NCI-H1048 (cell line): ENCODE measurements at places on chromosomes 7 and 10.
A peak's percentile ranks its signal among the peaks of the same experiment; 100 is the strongest.

GRCh38 chr10:78892338-78893176 lies 176.2 kb upstream of the ZMIZ1 start:
- no peak for DNase-seq

- no peak for DNase-seq
Observed at GRCh38 chr10:35626971-35627507, 15.1 kb downstream of the FZD8 start.

GRCh38 chr10:125048094-125048864 lies 106.4 kb downstream of the ZRANB1 start:
- DNase-seq = no peak

DNA sequence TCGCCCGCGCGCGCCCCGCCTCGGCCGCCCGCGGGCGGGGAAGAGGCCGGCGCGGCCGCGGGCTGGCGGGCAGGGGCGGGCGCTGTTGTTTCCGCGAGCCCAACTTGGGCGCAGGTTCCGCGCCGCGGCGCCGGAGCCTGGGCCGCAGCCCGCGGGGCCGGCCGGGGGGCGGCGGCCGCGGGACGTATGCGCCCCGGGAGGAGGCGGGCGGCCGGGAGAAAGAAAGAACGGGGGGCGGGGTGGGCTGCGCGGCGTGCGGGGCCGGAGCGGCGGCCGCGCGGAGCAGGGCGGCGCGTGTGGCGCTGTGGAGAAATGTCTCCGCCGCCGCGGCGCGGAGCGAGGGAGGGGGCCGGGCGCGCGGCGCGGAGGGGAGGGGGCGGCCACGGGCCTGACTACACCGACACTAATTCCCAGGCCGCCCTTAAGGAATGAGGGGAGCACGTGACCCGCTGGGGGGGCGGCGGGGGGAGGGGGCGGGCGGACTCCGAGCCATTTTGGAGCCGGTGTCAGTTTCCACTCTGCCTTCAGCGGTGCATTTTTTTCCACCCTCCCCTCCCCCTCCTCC lies at the start of gene BMI1:
TSS of gene BMI1 (plus strand) at position 509 of the 565 bp plus-strand sequence. CDS start 5,351 bp downstream, outside the sequence.
- DNase-seq = peak; percentile 32

DNA sequence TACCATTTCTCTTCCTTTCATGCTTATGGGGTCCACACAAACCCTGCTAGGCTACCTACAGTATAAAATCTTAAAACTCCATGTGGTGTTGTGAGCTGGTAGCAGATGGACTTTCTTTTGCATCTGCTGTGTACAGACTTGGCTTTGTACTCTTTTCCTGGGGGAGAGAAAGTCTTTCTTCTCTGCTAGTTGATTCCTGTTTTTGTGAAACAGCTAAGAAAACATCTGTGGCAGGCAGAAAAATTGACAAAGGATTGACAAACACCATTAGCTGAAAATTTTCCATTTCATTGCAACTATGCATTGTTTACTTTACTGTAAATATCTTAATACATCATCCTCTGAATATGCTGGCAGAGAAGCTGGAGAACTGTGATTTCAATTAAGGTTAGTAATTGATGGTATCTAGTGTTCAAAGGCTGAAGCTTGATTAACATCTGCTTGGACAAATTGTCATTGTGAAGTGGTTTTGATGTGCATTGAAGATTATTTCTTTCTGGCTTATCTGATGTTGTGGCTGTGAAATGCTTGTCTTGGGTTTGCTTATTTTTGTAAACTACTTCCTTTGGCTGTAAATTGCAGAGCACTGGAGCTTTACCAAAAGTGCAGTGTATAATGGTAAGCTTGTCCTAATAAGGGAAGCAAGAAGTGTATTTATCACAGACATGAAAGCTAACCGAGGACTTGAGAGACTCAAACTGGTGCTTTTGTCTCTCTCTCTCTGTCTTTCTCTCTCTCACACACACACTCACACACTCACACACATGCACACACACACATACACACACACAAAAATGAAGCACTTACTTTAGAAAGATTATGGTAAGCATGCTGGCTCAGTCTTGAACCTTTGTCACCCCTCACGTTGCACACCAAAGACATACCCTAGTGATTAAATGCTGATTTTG lies at the start of gene FOXP2:
TSS of gene FOXP2 (plus strand) at position 660 of the 908 bp plus-strand sequence. CDS start 11,697 bp downstream, outside the sequence.
- no peak for DNase-seq

DNA sequence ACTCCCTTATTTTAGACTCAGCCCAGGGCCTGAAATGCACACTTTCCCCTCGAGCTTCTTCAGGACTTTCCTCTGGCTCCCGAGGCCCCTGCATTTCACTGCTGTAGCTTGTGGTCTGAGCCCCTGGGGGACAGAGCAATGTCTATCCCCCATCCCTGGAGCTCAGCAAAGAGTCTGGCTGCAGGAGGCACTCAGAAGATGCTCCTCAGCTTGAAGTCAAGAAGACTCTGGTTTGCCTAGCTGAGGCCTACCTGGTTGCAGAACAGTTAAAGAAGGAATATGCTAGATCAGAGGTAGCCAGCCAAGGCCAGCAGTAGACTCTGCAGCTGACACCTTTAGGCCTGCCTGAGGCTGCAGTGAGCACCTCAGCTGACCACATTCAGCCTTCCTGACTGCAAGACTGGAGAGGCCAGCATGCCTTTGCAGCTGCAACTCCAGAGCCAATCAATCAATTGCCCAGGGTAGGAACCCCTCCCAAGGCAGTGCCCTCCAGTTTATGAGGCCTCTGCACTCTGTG lies 36.9 kb upstream of the IKZF1 start:
- no peak for DNase-seq

- DNase-seq = no peak
Observed at GRCh38 chr10:126181626-126182025, 206.7 kb downstream of the ADAM12 start.

DNA sequence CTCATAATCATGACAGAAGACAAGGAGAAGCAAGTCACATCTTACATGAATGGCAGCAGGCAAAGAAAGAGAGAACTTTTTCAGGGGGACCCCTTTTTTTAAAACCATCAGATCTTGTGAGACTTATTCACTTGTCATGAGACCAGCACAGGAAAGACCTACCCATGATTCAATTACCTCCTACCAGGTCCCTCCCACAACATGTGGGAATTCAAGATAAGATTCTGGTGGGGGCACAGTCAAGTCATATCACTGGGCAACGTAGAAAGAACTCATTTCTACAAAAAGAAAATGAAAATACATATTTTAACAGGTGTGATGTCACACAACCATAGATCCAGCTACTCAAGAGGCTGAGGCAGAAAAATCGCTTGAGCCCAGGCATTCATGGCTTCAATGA lies 304.1 kb downstream of the IPMK start:
- DNase-seq = no peak
